ENCODE measurements at places on chromosomes 12 and 14.

- no peak for DNase-seq
Measured at GRCh38 chr12:123983822-123984485, 10.9 kb downstream of the ZNF664 start.

- no peak for DNase-seq
Measured at GRCh38 chr12:91219919-91220318, 37.3 kb upstream of the DCN start.

GRCh38 chr14:87097015-87097414 is 896.0 kb downstream of the GALC start:
- DNase-seq = no peak

DNA sequence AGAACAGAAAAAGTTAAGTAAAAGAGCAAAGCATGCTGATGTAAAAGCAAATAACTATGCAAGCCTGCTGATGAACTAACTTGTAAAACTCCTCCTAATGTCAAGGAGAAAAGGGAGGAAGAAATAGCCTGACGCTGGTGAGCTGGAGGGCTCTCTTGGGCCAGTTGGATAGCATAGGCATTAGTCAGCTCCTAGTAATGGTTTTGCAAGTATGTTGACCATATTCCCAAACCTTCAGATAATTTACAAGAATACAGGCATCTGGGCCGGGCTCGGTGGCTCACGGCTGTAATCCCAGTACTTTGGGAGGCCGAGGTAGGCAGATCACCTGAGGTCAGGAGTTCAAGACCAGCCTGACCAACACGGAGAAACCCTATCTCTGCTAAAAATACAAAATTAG is 871.4 kb downstream of the C12orf50 start:
- no peak for DNase-seq

DNA sequence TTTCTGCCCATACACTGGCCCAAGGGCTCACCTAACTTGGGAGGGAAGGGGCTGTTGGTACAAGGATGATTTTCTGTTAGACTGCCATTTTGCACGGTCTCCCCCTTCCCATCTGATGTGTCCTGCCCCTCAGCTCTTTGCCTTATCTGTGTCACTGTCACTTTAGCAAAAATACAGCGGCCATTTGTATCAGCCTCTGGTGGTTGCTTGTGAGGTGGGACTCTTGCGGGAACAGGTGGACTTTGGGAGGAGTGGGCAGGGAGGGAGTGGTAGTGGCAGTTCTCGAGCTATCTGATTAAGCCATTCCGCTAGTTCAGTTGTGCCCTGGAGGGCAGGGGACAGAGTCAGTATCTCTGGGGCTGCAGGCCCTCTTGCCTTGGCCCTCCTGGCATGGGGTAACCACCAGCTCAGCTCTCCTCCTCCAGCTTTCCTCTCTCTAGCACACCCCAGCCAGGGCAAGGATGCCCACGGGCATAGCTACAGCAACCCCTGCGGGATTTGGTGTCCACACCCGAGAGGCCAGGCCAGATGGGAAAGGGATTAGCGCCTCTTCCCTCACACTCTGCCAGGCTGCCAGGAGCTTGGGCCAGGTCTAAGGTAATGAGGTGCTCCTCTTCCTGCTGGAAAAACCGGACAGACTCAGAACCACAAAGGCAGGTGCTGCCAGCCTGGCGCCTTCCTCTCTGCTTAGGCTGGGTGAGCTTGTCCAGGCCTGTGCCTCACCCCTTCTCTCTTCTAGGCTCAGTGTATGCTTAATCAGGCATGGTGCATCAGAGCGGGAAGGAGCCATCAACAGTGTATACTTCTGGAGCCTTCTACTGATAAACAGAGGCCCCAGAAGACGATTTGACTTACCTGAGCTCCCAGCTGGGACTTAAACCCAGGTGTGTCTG is 8.7 kb downstream of the SLC48A1 start:
- no peak for DNase-seq

- no peak for DNase-seq
Measured at GRCh38 chr12:46364300-46364696, 8.3 kb downstream of the SLC38A2 start.

GRCh38 chr12:53074283-53074998 is 4.7 kb downstream of the SPRYD3 start:
- no peak for DNase-seq

GRCh38 chr12:388541-389141 is 479 bp downstream of the KDM5A start:
- DNase-seq = no peak

- no peak for DNase-seq
Measured at GRCh38 chr14:91299121-91300115, 54.9 kb upstream of the GPR68 start.

- no peak for DNase-seq
Measured at GRCh38 chr12:837548-837947, 85.2 kb downstream of the WNK1 start.

DNA sequence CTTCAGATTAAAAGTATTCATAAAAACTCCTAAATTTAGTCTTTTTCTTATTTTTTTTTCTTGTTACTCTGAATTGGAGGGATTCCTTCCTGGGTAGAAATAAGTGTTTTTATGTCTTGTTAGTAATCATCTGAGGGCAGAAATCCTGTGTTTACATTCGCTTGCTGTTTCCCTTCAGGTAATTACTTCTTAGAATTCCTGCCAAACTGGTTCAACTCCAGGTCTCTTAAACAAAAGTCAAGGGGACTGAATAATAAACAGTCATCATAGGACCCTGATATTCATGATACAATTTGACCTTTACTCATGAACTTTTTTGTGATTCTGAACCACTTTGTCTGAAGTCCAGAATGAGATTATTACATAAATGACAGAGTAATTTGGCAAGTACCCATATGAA is 843.9 kb downstream of the FLRT2 start:
- DNase-seq = no peak
